ENCODE measurements at places on chromosomes 12 and 14. TPM values are rescaled to one million over a fixed set of nuclear protein-coding genes. Genes with fewer than 3 reads are reported as not detected.

DNA sequence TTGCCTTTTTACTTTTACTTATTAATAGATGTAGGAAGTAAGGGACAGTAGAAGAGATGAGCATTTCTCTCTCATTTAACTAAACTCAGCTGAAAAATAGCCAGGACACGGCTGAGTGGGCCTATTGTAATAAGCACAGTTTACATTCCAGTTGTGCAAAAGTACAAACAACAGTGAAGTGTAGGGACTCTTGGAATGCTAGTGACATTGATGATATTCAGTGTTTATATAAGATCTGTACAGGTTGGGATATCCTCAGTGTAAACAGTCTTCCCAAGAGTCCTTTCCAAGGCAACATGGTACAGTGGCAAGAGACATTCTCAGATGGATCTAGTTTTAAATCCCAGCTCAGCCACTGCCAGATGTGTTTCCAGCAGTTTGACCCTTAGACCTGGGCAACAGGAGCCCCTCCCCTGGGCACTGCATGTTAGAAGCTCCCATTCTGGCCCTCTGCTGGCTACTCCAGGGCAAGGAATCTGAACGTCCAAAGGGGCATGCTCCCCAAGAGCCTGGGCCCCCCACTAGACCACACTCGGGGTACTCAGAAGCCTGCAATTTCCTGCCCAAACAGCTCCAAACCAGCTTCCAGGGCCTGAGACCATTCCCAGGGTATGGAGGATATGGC lies 55.3 kb downstream of the STAB2 start:
- no peak overlapping the region for H3K4me3 ChIP-seq
- no peaks in the 10 kb centered on the region for H3K4me1 ChIP-seq
- H3K36me3 ChIP-seq = no peaks in the 10 kb centered on the region

DNA sequence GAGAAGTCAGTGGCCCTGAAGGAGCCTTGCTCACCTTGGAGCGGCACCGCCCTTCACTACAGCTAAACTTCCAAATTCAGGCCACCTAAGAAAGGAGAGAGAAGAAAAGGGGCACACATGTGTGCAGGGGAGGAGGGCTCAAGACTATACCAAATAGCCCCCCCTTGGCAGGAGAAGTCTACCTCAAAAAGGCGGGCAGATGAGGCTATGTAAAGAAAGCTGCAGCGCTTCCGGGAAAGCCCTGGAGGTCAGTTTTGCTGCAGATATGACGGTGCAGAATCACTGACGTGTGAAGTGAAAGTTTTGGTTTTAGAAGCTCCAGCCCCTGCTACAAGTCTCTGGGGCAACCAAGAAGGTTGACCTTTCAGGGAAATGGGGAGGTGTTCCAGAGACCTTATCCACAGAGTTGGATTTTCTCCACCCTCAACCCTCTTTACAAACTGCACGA lies 48.2 kb upstream of the PNMA1 start:
- no peak overlapping the region for H3K4me3 ChIP-seq
- DNase-seq = no peak
- H3K36me3 ChIP-seq = no peaks in the 10 kb centered on the region
- no peaks in the 10 kb centered on the region for H3K27me3 ChIP-seq

DNA sequence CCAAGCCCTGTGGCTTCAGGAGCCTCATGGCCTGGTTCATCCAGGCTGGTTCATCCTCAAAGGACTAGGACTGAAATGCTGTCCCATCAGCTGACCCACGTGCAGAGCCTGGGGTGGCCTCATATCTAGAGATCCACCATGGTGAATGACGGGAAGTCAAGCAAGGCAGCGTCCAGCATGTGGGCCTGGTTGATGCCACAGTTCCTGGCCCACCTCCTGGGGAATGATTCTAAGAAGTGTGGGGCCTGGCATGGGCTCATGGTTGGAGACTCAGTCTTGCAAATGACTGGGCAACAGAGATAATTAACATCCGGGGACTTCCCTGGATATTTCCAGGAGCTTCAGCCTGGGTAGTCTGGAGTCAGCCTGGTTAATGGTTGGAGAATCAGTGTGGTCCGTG lies 302.4 kb upstream of the SFSWAP start:
- H3K4me3 ChIP-seq = no peak overlapping the region
- no peaks in the 10 kb centered on the region for H3K4me1 ChIP-seq
- no peaks in the 10 kb centered on the region for H3K27me3 ChIP-seq
- no peak overlapping the region for H3K27ac ChIP-seq
- H3K36me3 ChIP-seq = no peaks in the 10 kb centered on the region

- H3K27ac ChIP-seq = no peak overlapping the region
- H3K27me3 ChIP-seq = no peaks in the 10 kb centered on the region
- no peak overlapping the region for H3K4me3 ChIP-seq
Measured at GRCh38 chr14:51894250-51894649, 33.8 kb downstream of the GNG2 start.

- no peak overlapping the region for H3K4me3 ChIP-seq
- H3K36me3 ChIP-seq = peaks cover 8% of the 10 kb centered on the region
- H3K4me1 ChIP-seq = peaks cover 3% of the 10 kb centered on the region
- no peak overlapping the region for H3K27ac ChIP-seq
Measured at GRCh38 chr12:50626026-50626425, 121.2 kb downstream of the DIP2B start.

DNA sequence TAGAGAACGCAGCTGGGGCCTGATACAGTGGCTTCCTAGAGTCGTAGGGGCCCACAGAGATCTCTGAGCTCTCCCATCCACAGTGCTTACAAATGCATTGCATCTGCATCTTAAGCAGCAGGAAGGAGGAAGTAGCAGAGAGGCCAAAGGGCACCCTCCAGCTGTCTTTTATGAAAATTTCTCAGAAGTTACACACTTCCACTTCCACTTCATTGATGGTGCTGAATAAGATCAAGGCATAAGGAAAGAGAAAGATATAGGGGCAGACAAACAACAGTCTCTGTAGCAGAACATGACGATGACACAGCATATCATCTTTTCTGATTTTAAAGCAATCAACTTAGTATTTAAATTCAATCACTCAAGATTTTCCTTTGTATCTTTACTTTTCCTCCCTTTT lies 51.6 kb upstream of the ABCC9 start:
- DNase-seq = peak; percentile 25
- no peak overlapping the region for H3K27ac ChIP-seq
- H3K4me1 ChIP-seq = no peaks in the 10 kb centered on the region

GRCh38 chr14:56300495-56300894 lies 182.3 kb downstream of the PELI2 start:
- H3K4me3 ChIP-seq = no peak overlapping the region
- H3K27ac ChIP-seq = no peak overlapping the region
- no peaks in the 10 kb centered on the region for H3K27me3 ChIP-seq
- H3K36me3 ChIP-seq = peaks cover 7% of the 10 kb centered on the region

Gene ARHGAP9
- polyA plus RNA-seq = 62.1 TPM

Gene GPRC5D
- polyA plus RNA-seq = 0.14 TPM
